PC-3 (cell line): ENCODE measurements at places on chromosomes 2 and 18. TPM values are rescaled to one million over a fixed set of nuclear protein-coding genes. Genes with fewer than 3 reads are reported as not detected.

IL1F10 gene
- total RNA-seq: not detected in 2 replicates

ALK gene
- total RNA-seq: 0.81 and 0.87 TPM in 2 replicates

NTSR2 gene
- total RNA-seq: not detected in 2 replicates

HOXD10 gene
- not detected in 2 replicates for total RNA-seq

MOGAT1 gene
- not detected in 2 replicates for total RNA-seq

RSAD2 gene
- total RNA-seq: 0.35 and 2.1 TPM in 2 replicates

DSG1 gene
- not detected in 2 replicates for total RNA-seq

GALNT5 gene
- total RNA-seq: 0.04 TPM in 1 of 2 replicates, not detected in the other

LCT gene
- total RNA-seq: not detected in 2 replicates

SH2D6 gene
- 0.12 TPM in 1 of 2 replicates, not detected in the other for total RNA-seq

IL36B gene
- total RNA-seq: not detected in 2 replicates

ABCG8 gene
- not detected in 2 replicates for total RNA-seq

REG3G gene
- total RNA-seq: not detected in 2 replicates

ABCB11 gene
- total RNA-seq: 0.11 and 0.29 TPM in 2 replicates

PRKAG3 gene
- not detected in 2 replicates for total RNA-seq

CTLA4 gene
- not detected in 2 replicates for total RNA-seq

KANSL3 gene
- total RNA-seq: 30.6 and 35.7 TPM in 2 replicates

CEP68 gene
- total RNA-seq: 3.4 and 7.0 TPM in 2 replicates

DSC1 gene
- total RNA-seq: not detected in 2 replicates

CYP1B1 gene
- 37.2 and 50.0 TPM in 2 replicates for total RNA-seq
